ENCODE measurements at places on chromosomes 6 and 20.

- no peak for DNase-seq
Measured at GRCh38 chr6:64672131-64672530, 1034.9 kb downstream of the EYS start.

DNA sequence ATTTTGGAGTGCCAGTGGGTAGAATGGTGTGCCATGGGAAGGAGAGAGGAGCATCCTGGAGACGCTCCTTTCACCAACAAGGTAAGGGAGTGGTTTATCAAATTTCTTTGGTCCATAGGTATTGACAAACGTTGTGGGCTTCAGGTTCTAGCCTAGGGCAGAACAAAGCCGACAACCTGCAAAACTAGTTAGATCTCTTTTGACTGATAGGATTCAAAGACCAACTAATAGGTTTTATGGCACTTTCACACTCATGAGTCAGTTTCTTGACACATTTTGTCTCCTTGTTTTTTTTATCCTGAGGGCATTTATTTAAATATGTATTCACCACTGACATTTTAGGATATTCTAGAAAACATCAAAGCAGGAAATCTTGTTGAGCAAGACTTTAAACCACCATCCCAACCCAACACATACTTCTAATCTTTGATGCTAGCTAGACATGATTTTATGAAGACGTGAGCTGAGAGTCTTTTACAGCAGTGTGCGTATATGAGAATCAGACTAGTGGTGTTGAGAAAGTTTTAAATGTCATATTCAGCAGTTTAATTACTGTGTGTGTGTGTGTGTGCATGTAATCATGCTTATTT, 370.4 kb upstream of the HSF2 start:
- no peak for DNase-seq

GRCh38 chr20:10919396-10920140, 245.8 kb upstream of the JAG1 start:
- no peak for DNase-seq

- DNase-seq, result no peak
Measured at GRCh38 chr6:162684961-162685360, 42.6 kb downstream of the PRKN start.

DNA sequence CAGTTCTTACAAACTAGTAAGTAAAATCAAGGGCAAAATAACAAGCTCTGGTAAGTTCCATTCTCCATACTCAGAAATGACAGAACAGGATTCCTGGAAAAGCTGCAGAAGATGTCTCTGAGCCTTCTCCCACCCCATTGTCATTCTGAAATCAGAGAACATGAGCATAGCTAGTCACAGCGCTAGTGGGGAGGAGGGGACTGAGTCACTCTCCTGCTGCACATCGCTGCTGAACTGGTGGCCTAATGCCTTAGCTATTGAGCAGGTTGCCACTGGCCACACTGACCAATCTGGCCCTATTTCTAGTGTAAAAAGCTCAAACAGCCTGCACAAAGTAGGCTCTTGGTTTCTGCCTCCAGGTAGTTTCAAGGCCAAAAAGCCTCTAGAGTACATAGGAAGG, 26.1 kb upstream of the RIPPLY2 start:
- DNase-seq, result no peak

GRCh38 chr6:81856872-81857271, 104.4 kb upstream of the TENT5A start:
- DNase-seq, result no peak

DNA sequence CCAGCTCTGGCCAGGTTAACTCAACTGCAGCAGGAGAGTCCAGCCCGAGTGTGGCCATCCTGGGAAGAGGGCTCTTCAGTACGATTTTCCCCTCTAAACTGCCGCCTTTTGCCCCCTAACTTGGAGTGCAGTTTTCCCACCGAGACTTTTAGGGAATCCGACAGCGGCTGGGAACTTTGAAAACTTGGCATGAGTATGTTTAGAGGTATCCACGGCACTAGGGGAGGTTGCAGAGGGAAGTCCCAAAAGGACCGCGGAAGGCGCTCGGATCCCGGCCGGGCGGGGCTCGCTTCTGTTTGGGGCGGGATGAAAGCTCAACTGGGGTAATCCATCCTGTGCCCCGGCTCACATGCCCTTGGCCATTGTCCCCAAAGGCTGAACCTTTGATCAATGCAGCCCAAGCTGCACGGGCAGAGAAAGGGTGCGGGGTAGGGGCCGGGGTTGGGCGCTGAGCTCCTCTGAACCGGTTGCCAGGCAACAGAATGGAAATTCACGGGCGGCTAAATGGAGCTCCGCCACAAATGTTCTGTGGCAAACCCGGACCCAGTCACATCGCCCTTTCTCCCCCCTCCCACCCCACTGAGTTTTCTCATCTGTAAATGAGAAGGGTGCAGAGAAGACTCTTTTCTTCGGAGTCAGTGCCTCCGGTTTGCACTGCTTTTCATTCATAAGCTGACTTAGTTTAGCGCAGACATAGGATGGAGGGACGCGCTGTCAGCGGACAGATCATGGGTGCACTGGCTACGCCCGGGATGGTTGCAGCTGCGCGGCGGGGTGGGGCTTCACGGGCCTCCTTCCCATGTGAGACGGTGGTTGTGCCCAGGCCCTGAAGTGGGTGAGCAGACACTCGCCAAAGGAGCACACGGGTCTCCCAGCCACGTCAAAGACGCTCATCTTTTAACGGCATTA, 2.3 kb downstream of the BMP6 start:
- no peak for DNase-seq

- DNase-seq, result peak; percentile 74
Measured at GRCh38 chr20:49132995-49133478, 55.1 kb downstream of the STAU1 start.

GRCh38 chr6:45556828-45557227, 179.1 kb upstream of the SUPT3H start:
- no peak for DNase-seq

DNA sequence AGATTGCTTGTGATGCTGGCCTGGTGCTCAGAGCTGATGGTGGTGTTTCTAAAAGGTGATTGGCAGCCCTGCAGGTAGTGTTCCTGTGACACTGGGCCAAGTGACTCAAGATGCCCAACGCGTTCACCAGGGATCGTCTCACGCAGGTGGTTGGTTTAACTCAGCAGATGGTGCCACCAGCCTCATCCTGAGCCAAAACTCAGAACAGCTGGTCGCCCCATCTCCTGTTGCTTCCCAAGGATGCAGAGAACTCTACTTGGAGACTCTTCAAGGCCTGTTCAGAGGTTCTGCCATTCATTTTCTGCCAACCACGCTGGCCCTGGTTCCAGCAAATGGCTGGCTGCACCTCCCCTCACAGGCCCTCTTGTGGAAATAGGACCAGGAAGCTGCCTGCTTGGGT, 394.4 kb downstream of the CDH26 start:
- DNase-seq, result no peak

GRCh38 chr6:107634324-107635056, 144.6 kb downstream of the SOBP start:
- no peak for DNase-seq

GRCh38 chr6:25060522-25060921, 124.8 kb upstream of the RIPOR2 start:
- no peak for DNase-seq

GRCh38 chr20:25287631-25288290, 39.9 kb downstream of the PYGB start:
- DNase-seq, result no peak

GRCh38 chr6:87702589-87702945, 534 bp upstream of the AKIRIN2 start:
- DNase-seq, result no peak

DNA sequence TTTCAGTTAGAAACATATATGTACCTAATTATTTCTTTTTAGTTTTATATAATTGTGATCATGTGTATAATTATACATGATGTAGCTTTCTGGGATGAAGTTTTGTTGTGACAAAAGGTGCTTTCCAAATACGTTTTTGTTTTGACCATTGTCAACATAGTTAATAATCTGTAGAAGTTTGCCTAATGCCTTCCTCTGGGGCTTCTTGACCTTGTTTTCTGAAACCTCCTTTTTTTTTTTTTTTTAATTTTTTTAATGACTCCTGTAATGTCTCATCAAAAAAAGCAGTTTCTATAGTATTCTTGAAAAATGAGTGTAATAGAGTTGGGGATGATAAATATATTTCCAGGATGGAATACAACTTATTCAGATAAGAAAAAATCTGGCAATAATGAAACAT, 434.7 kb upstream of the SOX4 start:
- no peak for DNase-seq

DNA sequence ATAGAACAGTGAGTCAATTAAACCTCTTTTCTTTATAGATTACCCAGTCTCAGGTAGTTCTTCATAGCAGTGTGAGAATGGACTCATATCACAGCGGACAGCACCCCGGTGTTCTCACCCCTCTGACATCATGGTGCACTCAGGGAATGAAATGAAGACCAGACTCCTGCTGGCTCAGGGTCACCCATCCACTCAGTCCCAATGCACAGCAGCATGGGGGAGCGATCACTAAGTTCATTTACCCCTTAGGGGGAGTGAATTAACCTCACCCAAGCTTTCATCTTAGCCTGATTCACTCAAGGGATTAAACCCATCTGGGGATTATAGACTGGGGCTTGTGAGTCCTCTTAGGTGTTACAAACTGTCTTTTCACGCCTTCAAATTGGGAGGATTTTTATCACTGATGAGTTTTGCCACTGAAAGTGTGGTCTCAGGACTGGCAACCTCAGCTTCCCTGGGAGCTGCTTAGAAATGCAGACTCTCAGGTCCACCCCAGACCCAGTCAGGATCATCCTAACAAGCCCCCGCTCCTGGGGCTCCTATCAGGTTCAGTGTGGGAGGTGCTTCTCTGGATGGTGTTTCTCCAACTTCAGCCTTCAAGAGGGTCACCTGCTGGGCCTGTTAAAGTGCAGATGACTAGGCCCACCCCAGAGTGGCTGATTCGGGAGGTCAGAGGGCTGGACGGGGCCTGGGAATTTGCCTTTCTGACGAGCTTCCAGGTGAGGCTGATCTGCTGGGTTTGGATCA, 44.3 kb upstream of the FRMD1 start:
- no peak for DNase-seq

GRCh38 chr20:63951398-63952209, 4.6 kb downstream of the UCKL1 start:
- no peak for DNase-seq

DNA sequence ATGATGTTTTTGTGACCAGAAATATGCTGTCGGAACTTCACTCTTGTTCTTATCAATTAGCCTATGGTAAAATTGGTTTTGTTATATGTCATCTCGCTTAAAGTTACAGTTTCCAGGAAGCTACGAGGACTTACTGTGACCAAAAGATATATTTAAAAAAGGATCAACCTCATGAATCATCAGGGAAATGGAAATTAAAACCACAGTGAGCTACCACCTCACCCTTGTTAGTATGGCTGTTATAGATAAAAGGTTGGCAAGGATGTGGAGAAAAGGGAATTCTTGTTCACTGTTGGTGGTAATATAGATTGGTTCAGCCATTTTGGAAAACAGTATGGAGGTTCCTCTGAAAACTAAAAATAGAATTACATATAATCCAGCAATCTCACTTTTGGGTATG, 14.3 kb upstream of the INSM1 start:
- no peak for DNase-seq

GRCh38 chr20:31560746-31561598, 44.1 kb upstream of the ID1 start:
- no peak for DNase-seq

- DNase-seq, result no peak
Measured at GRCh38 chr6:25472306-25472705, 179.7 kb upstream of the SCGN start.

- no peak for DNase-seq
Measured at GRCh38 chr20:9889270-9889981, 50.5 kb upstream of the PAK5 start.

DNA sequence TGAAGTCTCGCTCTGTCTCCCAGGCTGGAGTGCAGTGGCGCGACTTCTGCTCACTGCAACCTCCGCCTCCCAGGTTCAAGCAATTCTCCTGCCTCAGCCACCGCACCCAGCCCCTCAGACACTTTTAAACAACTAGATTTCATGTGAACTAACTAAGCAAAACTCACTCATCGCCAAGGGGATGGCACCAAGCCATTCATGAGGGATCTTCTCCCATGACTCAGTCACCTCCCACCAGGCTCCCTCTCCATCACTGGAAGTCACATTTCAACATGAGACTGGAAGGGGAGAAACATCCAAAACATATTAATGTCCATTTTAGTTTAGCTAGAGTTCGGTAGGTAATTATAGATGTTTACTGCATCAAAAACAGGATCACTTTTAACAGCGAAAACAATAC, 95.9 kb upstream of the PRL start:
- DNase-seq, result no peak

DNA sequence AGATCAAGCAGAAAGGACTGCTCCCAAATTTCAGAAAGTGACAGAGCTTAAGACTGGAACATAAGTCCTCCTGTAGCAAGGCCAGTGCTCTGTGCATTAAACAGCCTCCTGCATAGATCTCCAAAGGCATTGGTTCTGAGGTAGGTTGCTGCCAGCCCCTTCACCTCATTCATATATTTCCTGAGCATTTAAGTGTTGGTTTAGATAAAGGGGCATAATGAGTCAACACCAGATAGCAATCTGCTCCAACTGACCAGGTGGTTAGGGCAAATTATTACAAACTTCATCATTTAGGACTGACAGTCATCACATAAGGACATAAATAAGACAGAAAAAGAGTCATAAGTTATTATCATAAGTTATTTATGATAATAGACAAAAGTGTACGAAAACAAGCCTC, 10.7 kb downstream of the PTPRK start:
- no peak for DNase-seq

DNA sequence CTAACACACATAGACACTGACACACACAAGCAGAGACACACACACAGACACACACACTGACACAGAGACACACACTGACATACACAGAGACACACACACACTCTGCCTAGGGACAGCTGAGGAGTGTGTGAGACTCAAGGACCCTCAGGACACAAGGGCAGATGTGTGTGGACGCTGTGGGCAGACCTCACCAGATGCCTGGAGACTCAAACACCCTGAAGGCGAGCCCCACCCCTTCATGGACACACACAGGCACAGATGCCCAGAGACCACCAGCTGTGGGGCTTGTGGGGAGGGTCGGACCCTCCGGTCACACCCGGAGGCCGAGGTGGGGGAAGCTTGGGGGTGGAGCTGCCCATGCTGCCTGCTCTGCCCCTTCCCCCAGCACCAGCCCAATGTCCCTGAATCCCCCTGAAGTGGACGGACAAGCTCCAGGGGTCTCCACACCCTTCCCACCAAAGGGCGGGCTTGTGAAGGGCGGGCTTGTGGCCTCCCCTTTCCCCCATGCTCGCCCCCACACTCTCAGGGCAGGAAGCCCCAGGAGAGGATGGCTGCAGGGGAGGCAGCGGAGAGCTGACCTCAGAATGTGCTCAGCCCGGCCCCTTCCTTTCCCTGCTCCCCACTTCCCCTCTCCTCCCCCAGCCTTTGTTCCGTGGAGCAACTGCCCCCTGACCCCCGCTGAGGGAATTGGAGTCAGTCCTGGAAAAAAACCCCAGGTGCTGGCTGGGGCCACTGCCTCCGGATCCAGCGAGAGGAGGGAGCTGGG, 13.9 kb upstream of the ABHD16B start:
- no peak for DNase-seq

Data from right renal cortex interstitium (tissue), 3 donors.